Spleen (tissue), 13 donors: ENCODE measurements at places on chromosomes 1 and 21. TPM values are rescaled to one million over a fixed set of nuclear protein-coding genes. Genes with fewer than 3 reads are reported as not detected.

KRTAP10-8 gene
- polyA plus RNA-seq: not detected

CPTP gene
- polyA plus RNA-seq: 24.9 TPM

ZC3H12A gene
- 11.3 TPM for polyA plus RNA-seq

NFIA gene
- polyA plus RNA-seq: 3.7 TPM

LYPD8 gene
- 0.09 TPM for polyA plus RNA-seq

CYP4B1 gene
- 1.7 TPM for polyA plus RNA-seq

CCDC190 gene
- polyA plus RNA-seq: not detected

FTCD gene
- 0.35 TPM for polyA plus RNA-seq

DNA sequence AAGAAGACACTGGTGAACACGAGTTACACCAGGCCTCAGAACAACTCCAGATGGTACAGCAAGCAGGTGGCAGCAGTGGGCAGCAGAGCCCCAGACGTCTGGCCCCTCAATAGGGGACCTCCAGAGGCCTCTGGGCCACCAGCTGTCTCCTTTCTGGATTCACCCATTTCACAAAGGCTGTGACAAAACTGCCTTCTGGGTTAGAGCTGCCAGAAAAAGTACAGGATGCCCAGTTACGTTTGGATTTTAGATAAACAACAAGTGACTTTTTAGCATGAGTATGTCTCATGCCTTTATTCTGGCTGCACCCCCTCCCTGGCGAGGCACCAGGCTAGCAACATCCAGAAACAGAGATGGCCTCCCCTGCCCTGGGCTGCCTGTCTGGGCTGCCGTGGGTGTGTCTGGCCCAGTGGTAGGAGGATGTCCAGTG is 30.1 kb downstream of the ITPKB start:
- DNase-seq: no peak

DNA sequence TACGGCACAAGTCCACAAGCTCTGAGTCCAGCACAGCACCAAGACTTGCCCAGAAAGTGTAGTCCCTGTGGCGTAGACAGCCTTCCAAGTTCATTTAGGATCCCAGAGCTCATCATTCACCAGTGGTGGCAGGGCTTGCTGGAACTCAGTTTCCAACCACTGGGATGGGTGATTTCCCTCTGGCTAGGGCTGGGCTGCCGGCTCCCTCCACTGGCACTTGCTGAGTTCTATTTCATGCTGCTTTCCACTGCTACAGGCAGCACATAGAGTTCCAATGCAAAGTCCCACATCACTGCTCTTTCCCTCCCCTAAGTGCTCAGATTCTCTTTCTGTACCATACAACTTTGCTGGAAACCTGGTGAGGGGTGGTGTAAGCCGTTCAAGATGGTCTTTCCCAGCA is 510.3 kb upstream of the TMPRSS15 start:
- DNase-seq: no peak

DNA sequence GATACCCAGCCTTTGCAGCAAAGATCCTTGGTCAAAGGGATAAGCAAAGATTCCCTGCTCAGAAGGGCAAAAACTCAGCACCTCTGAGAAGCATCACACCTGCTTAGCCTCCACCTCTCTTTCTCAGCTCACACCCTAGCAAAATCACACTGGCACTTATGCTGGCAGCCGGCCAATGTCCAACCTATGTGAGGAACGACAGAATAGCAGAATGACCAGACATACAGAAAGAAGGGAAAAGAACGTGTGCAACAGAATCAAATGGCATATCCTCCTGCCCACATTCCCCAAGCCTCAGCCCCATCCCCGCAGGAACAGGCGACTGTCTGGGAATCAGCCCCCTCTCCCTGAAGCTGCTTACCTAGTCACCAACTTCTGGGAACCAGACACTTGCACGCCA is 664 bp upstream of the ADORA3 start:
- no peak for DNase-seq

GRCh38 chr1:235783148-235783776 is 83.4 kb downstream of the LYST start:
- no peak for DNase-seq

GRCh38 chr1:34850382-34850781 is 9.2 kb downstream of the SMIM12 start:
- no peak for DNase-seq

GRCh38 chr1:19872190-19872589 is 10.0 kb upstream of the OTUD3 start:
- no peak for DNase-seq

- no peak for DNase-seq
Observed at GRCh38 chr1:178407215-178407614, 89.5 kb downstream of the CLEC20A start.

GRCh38 chr1:169163059-169163458 is 56.6 kb downstream of the ATP1B1 start:
- DNase-seq: no peak

- DNase-seq: no peak
Observed at GRCh38 chr21:18608226-18608625, 204.6 kb upstream of the TMPRSS15 start.
